M059J (cell line): ENCODE measurements at places on chromosomes 5 and 9.

DNA sequence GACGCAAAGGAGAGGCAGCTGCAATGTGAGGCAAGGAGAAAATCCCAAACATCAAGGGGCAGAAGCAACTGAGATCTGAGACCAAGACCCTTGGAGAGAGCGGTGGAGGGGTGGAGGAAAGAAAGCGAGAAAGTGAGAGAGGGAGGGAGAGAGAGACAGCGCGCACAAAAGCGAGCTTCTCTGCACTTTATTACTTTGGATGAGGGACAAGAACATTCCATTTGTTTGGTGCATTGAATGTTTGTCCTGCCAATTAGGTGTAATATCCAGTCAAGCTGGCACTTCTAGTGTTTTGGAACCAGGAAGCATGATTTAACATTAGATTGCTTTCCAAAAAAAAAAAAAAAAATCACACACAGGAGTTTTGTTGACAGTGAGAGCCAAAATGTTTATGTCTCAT lies 1.4 kb downstream of the CAST start:
- peak; percentile 16 for DNase-seq

- peak; percentile 56 for DNase-seq
These were observed 74.1 kb upstream of the RPS23 start for GRCh38 chr5:82352146-82352791.

- DNase-seq = no peak
These were observed 74.0 kb downstream of the NSG2 start for GRCh38 chr5:174119468-174119881.

DNA sequence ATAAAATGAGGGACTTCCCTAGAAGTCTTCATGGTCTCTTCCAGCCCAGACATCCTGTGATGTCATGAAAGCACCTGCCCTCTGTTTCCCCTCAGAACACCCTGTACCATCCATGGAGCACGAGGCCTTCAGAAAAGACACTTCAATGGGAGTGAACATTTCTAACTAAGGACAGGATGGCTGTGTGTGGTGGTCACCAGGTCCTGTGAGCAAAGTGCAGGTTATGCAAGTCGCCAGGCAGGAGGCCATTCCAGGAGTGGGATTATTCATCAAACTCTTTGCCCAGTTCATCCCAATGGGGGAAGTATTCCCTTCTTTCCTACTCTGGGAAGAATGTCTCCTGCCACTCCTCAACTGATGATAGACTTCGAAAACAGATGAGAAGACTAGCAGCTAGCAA lies 80.5 kb downstream of the SLC1A3 start:
- DNase-seq = no peak

- peak; percentile 70 for DNase-seq
These were observed 244.7 kb downstream of the BNC2 start for GRCh38 chr9:16625811-16626210.

DNA sequence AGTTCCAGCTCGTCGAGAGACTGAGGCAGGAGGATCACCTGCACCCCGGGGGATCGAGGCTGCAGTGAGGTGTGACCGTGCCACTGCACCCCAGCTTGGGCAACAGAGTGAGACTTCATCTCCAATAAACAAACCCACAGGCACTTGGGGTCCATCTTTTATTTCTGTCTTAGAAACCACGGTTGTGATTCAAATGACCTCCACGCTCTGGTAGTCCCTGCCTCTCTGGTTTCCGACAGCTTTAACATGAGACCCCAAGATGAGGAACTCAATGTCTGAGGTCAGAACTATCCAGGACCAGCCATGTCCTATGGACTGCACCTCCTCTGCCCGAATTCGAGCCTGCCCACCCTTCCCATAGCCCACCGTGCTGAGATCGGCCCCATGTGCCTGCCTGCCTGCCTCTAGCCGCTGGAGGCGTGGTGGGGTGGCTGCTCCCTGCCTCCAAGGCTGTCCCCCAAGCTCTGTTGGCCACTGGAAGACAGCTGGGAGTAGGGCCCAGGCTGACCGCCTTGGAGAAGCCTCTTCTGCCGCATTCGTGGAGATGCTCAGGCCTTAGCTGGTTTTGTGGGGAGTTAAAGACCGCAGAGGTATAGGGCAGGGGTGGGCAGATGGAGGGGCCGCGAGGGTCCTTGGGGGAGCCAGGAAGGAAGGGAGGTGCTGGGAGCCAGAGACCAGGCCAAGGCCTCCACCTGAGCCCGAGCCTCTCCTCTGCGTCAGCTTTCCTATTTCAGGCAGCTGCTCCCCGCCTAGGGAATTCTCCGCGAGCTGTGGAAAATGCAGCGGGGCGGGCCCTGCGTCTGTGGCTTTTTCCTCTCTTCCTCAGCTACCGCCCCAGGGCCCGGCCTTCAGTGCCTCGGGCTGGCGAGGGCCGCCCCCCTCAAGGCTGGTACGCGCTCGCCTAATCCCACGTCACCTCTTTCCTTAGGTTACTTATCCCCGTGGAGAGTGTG lies 6.9 kb upstream of the WDR5 start:
- DNase-seq = no peak

DNA sequence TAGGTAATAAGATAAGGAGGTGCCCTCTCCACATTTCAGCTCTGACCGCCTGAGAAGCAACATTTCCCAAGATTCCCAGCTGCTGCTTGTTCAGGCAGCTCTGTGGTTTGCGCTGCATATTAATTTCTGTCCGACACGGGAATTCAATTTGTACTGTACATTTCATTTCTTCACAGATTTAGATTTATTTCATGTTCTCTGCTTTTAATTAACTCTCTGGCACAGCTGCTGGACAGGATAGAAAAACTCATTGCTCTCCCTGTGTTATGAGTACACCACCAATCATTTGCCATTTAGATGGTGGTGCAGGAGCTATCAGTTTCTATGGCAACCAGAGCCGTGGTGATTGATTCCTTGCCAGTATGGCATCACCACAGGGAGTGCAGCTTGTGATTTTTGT lies 558.5 kb downstream of the DMRTA1 start:
- peak; percentile 50 for DNase-seq

DNA sequence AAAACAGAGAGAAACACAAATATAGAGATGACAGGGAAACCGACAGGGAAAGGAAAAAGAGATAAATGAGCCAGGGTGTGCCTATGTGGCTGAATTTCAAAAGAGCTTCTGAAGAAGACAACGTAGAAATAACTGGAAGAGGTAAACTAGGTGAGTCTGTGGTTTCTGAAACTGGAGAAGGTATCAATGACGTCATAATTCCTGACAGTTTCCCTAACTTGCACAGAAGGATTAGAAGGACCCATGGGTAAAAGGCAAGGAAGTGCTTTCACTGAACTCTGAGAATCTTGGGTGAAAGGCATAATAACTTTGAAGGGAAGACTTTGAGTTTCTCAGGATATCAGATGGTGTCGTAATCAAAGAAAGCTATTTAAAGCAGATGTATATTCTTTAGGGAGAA lies 790.8 kb upstream of the NUDT12 start:
- peak; percentile 4 for DNase-seq

GRCh38 chr5:40877371-40877988 lies 31.8 kb upstream of the C7 start:
- peak; percentile 18 for DNase-seq

DNA sequence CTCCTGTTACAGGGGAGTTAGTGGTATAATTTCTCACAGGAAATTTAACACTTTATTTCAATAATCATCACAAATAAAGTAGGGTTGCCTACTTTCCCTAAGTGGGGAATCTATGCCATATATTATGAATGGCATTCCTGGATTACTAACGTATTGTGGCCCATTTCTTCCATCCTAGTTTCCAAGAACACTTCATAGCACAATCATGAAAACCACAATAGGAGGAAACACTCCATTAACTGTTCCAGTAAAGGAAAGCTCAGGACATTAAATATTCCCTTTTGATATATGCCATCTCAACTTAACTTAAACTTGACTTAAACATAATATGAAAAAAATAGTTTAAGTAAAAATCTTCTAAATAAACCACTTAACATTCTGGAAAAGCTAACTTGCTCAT lies 2.1 kb downstream of the CPLANE1 start:
- no peak for DNase-seq

DNA sequence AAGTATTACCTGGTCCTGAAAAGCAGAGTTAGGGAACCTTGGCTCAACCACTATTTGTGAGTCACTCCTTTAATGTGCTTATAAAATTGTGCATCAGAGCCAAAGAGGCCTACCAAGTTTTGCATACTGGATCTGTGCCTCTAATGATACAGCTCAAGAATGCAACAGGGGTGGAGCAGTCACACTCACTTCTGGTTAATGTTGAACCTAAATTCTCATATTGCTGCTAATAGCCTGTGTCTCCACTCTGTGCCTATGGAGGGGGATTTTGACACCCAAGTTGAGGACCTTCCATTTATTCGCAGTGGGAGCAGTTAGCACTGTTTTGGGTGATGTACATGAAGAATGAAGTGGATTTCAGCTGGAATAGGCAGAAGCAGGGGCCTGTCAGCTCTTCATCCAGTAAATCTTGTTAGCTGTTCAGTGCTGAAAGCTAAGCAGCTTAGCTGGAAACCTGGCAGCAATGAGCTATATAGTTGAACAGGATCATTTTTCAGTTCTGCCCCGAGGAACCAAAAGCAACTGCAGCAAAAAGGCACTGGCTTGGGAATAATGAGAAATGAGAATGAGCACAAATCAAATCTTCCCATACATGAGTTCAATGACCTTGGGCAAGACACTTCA lies 9.7 kb downstream of the SH3TC2 start:
- DNase-seq = peak; percentile 87

DNA sequence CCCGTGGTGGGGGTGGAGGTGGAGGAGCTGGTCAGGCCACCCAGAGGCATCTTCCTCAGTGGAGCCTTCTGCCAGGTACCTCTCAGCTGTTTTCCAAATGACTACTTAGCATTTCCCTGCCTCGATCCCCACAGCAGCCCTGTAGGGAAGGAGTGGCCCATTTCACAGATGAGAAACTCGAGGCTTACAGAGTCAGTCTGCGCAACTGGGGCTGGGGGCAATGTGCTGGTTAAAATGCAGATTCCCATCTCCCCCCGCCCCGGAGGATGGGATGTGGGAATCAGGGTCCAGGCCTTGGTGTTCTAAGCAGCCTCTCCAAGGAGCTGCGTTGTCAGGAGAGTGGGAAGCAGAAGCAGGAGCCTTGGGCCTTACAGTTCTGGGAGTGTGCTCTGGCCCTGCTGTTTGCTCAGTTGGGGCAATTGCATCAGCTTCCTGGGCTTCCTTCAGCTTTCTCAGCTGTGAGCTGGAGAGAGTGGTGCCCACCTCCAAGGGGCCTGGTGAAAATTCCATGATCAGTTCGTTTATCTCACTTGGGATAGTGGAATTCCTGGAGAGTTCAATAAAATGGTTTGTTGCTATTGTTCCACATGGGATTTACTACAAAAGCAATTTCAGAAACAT lies 19.4 kb downstream of the ERGIC1 start:
- DNase-seq = no peak

DNA sequence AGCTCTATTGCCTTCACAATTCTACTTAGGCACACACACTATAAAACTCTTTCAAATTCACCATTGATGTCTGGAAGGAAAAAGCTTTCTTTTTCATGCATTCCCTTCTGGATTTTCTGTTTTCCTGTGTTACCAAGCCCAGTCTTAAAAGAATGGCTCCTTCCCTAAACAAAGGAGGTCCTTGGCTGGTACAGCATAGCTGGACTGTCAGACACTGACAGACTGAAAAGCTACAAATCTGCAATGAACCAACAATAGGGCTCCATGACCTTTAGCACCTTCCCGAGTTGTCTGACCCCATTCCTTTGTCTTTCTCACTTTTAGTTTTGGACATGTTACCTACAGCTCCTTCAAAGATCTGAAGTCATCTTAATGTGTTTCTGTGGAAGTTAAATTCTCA lies 382.5 kb downstream of the TMEM161B start:
- DNase-seq = no peak

- DNase-seq = no peak
These were observed 20.8 kb downstream of the MEGF10 start for GRCh38 chr5:127311349-127311748.

DNA sequence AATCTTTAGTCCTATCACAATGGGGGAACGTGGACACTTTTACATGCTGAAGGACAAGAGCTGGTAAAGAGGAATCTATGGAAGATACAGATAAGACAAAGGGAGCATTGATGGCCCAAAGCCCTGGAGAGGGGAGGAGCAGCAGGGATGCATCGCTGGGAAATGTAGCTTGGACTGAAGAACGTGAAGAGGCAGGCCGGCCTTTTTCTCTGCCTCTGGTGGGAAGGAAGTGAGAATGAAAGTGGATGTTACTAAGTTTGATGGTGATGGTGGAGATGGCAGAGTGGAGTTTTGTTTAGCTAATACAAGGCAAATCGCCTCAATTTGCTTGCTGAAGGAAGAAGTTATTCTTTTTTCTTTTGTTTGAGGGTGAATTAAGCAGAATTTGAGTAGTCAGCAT lies 124.6 kb upstream of the TAF11L2 start:
- no peak for DNase-seq

- DNase-seq = no peak
These were observed 161.4 kb upstream of the ITGA1 start for GRCh38 chr5:52626312-52626711.
